ENCODE measurements at places on chromosomes 1 and 21.

DNA sequence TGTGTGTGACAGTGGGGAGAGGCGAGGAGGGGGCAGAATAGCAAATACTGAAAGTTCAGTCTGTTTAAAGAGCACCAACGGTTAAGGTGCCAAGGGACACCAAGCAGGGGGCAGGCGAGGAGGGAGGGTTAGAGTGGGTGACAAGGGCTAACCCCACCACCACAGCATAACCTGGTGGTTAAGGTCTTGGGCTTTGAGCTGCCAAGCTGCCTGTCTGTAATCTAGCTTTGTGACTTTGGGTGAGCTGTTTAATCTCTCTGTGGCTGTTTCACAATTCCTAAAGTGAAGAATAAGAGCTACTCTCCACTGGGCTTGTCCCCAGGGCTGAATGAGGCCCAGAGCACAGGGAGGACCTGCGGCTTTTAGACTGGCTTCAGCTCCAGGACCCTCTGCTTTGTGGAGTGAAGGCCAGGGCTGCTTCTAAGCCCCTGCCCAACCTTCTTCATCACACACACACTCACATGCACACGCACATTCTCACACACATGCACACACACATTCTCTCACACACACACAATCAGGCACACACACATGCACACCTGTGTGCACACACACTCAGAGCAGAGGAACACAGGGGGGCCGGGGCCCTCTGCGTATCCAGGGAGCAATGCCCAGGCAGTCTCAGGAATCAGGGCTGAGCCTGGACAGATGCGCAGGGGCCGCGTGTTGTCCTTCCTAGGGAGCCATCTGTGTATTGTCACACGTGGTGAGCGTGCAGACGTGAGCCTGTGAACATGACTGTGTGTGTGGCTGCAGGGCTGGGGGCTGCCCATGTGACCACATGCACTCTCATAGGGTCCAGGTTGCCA lies 101.6 kb upstream of the TARDBP start:
- DNase-seq = no peak

GRCh38 chr1:27574871-27575831 lies 28.8 kb downstream of the AHDC1 start:
- no peak for DNase-seq

DNA sequence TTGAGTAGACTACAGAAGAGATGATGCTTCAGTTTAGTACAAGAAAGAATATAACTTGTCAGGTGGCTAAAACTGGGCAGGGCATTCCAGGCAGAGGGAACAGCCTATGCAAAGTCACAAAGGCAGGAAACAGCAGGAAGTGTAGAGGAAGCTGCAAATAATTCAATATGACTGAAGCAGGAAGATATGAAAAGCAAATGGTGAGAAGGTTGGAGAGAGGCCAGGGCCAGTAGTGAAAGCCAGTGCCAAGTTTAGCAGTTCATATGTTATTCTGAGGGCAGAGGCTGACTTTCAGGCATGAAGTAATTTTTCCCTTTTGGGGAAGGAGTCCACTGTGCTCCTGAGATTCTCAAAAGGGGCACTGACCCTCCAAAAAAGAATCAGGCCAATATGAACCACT lies 8.0 kb upstream of the YBX1 start:
- no peak for DNase-seq

DNA sequence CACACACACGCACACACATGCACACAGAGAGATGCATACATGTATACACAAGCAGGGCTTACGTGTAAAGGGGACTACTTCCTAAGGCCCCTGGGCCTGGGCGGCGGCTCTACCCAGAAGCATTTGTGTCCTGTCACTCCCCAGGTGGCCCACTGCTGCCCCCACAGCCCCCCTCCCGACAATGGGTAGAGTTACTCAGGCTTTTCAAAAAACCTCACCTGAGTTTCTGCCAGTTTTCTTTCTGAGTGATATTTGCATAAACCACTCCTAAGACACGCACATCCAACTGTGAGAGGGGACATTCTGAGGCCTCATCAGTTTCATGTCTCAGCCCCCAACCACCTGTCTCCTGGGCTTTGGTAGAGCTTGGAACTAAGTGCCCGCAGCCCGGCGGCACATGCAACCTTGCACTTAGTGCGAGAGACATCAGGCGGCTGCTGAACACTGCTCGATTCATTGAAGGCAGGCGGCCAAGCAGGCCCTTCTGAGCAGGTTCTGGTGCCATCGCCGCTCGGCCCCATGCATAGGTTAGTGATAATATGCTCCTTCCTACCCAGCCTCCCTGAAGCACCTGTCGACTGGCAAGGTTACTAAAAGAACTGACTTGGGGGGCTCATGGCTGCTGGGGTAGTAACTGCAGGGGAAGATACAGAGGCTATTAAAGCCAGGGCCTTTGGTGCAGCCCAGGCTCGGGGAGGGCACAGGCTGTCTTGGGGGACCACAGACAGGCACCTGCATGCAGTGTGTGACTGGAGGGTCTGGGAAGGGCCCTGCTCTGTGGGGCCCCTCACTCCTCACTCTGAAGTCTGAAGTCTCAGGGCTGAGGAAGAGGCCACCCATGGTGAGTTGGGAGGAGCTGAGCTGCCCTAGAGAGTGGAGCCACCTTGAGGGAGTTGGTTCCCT lies 364.2 kb upstream of the VAMP3 start:
- DNase-seq = no peak

DNA sequence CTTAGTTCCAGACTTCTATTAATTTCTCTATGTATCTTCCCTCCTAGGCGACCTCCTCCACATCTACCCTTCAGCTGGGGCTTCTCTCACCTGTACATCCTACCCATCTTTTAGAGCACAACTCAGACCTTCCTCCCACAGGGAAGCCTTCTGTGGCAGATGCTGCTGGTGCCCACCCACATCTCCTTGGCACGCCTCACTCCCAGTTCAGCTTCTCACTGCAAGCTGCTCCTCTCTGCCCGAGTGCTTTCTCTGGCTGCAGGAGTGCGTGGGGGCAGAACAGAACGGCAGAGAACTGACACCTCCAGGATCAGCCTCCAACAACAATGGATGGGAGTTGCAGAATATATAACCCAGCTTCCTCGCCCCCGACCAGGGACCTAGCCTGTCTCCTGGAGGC lies 36.5 kb downstream of the ZBTB18 start:
- no peak for DNase-seq

- no peak for DNase-seq
These were observed 121.3 kb downstream of the TGFB2 start for GRCh38 chr1:218466341-218467010.

GRCh38 chr1:5456090-5456811 lies 536.0 kb downstream of the NPHP4 start:
- DNase-seq = no peak

- peak; percentile 42 for DNase-seq
These were observed 56.8 kb downstream of the GLIS1 start for GRCh38 chr1:53681977-53682685.

DNA sequence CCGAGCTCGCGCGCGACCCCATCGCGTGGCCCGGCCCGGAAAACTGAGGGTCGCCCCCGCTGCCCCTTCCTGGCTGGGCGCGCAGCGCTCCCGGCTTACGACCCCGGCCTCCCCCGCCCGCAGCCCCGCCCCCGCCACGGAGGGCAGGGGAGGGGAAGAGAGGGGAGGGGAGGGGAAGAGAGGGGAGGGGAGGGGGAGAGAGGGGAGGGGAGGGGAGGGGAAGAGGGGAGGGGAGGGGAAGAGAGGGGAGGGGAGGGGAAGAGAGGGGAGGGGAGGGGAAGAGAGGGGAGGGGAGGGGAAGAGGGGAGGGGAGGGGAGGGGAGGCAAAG lies 6.7 kb upstream of the ANKRD65 start:
- no peak for DNase-seq

DNA sequence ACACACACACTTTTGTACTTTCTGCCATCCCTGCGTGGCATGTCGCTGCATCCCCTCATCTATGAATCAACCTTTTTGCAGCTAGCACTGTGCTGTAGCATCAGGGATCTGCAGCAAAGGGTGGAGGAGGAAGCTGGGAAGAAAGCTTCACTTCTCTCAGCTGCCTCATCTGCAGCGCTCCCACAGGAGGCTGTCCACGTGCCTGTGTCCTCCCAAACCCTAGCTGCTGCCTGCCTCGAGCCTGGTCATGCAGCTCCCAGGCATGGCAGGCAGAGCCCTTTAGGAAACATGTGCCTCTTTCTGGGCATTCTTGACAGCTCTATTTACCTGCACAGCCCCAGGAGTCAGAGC lies 262.1 kb upstream of the SGIP1 start:
- DNase-seq = no peak

DNA sequence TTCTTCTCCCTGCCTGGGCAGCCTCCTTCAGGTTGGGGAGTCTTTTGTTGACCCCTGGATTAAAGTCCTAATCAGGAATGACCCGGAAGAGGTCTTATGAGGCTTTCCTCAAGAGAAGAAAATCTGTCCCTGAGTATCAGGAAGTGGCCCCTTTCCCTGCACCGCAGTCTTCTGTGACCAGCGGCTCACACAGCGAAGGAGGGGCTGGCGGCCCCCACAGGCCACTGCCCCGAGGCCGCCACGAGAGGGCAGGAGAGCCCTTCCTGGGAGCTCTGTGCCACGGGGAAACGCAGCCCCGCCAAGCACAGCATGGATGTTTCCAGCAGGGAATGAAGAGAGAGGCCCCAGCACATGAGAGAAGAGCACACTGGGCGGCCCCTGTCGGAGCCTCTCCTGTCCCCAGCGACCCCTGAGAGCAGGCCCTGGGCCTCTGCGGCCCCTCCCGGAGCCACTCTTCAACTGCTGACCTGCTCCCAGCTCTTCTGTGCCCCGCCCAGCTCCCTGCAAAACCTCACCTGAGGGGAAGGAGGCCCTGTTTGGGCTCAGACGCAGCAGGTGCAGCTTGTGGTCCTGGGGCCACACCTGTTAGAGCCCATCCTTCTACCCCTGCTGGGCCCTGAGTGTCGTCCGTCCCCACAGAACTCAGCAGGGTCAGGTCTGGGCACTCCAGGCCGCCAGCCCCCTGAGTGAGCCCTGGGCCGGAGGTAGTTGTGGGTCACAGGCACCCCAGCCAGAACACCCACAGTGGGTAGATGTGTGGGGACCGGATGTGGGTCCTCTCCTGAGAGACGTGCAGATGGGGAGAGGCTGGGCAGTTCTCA lies 4.9 kb upstream of the POFUT2 start:
- no peak for DNase-seq

DNA sequence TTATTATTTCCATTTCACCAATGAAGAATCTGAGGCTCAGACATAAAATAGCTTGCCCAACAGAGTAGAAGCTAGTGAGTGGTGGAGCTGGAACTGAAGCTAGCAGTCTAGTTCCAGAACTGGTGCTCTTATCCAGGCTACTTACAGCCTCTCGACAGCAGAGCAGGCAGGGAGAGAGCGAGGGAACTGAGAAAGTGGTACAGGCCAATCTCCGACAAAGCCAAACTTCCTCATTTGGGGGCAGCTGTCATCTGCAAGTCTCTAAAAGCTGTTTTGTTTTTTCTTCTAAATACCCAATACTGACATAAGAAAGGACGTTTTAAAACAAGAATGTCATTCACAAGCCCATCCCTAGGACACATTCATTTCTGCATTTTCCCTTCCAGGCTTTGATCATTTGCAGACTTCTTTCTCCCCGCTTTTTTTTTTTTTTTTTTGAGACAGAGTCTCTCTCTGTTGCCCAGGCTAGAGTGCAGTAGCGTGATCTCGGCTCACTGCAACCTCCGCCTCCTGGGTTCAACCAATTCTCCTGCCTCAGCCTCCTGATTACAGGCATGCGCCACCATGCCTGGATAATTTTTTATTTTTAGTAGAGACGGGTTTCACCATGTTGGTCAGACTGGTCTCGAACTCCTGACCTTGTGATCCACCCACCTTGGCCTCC lies 20.0 kb downstream of the YIPF1 start:
- DNase-seq = no peak

DNA sequence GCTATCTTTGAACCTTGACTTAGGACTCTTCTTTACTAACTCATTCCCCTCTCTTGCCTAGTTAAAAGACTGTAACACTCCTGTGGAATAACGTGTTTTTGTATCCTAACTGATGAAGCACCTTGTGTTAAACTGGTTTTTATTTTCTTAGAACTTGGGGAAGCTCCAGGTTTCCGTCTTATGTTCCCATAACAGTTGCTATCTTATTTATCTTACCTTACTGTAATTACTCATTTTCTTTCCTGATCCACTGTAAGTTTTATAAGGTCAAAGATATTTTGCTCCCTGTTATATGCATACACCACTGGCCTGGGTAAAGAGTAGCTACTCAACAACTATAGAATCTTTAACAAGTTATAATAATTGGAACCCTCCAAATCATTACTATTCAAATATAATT lies 43.1 kb downstream of the RPL5 start:
- no peak for DNase-seq

GRCh38 chr1:155014709-155015508 lies 12.3 kb downstream of the ZBTB7B start:
- DNase-seq = no peak

DNA sequence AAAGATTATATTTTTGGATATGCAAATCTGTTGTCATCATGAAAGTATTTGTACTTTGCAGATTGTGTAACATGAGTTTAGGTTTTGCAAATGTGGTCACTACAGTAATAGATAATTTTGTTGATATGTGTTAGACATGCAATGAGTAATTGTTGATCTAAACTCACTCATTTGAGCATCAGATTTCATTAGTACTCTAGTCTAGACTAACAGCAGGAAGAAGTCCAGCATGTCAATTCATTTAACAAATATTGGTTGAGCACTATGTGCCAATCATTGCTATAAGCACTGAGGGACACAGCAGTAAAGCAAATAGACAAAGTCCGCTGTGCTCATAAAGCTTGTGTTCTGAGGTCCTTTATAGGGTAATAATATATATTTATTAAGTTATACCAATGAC lies 350.0 kb downstream of the USP25 start:
- DNase-seq = no peak

DNA sequence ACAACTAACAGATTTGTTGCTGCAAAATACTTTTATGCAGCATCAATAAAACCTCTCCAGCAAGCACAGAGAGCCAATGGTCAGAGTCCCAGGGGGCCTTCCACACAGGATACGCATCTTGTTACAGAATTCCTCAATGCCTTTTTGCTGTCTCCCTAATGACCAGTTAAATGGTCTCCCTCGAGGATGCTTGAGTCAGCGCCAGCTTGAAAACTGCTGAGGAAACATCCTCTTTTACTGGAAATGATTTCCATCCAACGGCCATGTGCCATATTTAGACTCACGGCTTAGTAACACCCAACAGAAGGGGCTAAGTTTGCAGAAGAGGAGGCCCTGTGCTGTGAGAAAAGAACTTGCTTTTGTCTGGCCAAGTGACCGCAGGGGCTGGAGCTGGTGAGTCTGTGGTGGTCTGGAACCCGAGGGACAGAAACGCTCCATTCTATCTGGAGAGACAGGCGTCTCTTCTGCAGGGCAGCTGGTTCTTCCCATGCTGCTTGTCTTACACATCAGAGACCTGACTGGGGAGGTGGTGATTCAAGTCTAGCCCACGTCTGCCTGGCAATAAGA lies 496.4 kb downstream of the SETD4 start:
- no peak for DNase-seq

DNA sequence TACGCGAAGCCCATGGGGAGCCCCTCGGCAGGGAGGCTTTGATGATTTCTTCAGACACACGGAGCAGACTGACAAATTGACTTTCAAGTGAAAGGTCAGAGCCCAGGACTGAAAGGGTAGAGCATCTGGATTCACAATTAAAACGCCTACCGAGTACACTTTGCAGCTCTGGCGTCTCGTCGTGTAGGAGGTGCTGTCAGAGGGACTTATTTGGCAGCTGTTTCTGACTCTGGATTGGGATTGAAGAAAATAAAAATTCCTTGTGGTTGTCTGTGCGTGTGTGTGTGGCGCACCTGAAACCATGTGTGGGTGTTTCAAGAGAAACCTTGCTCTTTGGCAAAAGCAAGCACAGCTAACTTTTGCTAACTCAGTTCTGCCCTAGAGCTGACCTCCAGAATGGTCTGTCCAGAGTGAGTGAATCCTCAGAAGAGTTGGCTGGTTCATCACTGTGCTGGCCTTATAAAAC lies 348.7 kb downstream of the HLX start:
- DNase-seq = no peak

All from activated naive CD4-positive, alpha-beta T cell treated with anti-CD3 and anti-CD28 coated beads, Interleukin-2, amount 50 U/mL, for 72 hours (primary cell).